ENCODE measurements at places on chromosomes 7 and 10. TPM values are rescaled to one million over a fixed set of nuclear protein-coding genes. Genes with fewer than 3 reads are reported as not detected.

The SPDYE16 gene
- total RNA-seq, result 0.91 TPM

The USP6NL gene
- 2.5 TPM for total RNA-seq

DNA sequence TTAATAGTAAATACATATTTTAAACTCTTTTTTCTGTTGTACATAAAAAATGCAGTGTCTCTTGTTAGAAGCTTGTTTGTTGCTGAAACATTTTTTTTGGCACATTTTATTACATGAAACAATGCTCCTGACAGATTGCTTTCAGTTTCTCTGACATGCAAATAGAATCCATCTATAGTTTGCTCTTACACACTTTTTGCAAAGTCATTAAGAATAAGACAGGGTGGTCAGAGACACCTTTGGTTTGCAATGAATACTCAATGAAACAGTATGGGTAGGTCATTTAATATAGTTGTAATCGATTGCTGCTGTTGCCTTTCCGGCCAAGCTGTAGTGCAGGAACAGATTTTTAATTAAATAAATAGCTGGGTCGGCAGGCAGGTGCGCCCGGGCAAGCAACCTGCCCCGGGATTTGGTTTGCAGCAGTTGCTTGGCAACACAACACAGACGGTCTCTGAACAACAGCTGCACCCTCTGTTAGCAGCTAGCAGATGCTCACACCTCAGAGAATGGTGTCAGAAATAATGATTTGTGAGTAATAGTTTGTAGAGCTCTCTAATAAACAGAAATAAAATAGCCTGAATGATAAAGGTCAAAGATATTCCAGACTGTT lies 115.7 kb upstream of the CACNA2D1 start:
- no peak for DNase-seq

- no peak for DNase-seq
Measured at GRCh38 chr10:133364645-133365431, 7.0 kb upstream of the FUOM start.

DNA sequence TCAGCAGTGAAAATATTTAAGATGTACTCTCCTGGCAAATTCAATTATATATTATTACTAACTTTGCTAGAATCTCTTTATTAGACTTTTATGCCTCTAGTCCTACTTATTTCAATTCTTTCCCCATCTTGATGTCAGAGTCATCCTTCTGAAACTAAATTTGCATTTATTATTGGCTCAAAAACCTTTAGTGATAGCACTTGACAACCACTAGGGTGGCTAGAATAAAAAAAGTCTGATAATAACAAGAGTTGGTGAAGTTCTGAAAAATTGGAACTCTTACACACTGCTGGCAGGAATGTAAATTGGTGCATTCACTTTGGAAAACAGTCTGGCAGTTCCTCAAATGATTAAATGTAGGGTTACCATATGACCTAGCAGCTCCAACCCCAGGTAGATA lies 73.8 kb downstream of the LSMEM1 start:
- DNase-seq, result no peak

DNA sequence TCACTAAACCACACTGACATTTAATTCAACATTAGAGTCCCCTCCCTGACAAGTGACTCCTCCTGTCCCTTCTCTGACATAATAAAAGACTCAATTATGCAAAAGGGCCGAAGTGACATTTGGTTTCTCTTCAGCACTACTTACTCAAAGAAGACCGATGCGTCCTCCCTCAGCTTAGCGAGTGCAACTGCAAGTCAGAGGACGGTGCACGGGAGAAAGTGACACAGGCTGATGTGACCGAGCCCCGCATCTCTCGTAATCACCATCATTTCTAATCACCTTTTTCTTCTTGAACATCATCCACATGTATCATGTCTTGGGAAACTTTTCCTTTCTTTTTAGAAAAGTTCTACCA lies 155.7 kb downstream of the TCERG1L start:
- DNase-seq, result no peak

Data from T-helper 17 cell (primary cell).